ENCODE measurements at places on chromosomes 4 and X.

DNA sequence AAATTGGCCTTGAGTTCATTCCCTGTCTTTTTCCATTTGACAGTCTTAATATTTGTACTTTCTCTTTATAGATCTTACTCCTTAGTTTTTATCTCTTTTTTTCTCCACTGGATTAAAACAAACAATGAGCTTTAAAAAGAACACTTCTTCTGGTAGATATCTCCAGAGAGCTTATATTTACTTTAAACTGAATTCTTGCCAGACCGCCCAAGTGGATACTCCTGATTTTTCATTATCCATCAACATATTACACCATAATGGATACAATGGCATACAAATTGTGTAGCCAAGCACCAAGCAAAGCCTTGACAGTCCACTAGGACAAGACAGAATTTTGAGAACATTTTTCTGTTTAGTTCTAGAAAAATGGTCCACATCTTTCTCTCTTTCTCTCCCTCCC is 18.9 kb downstream of the TMSB4X start:
- no peak for DNase-seq

DNA sequence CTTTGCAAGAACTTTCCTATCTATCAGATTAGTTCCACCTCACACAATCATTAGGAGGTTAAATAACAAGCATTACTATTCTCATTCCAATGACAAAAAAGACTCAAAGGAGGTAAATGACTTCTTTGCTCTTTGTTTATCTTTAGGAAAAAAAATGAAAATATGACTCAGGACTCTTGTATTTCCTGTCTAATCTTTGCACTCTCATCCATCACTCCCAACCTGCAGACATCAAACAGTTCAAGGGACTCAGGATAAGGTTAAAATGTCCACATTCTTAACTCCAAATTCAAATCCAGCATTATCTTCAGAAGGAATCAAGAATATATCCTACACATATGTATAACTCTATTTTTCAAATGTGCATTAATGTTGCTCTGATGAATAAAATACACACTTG is 139.6 kb downstream of the UNC5C start:
- DNase-seq, result no peak

DNA sequence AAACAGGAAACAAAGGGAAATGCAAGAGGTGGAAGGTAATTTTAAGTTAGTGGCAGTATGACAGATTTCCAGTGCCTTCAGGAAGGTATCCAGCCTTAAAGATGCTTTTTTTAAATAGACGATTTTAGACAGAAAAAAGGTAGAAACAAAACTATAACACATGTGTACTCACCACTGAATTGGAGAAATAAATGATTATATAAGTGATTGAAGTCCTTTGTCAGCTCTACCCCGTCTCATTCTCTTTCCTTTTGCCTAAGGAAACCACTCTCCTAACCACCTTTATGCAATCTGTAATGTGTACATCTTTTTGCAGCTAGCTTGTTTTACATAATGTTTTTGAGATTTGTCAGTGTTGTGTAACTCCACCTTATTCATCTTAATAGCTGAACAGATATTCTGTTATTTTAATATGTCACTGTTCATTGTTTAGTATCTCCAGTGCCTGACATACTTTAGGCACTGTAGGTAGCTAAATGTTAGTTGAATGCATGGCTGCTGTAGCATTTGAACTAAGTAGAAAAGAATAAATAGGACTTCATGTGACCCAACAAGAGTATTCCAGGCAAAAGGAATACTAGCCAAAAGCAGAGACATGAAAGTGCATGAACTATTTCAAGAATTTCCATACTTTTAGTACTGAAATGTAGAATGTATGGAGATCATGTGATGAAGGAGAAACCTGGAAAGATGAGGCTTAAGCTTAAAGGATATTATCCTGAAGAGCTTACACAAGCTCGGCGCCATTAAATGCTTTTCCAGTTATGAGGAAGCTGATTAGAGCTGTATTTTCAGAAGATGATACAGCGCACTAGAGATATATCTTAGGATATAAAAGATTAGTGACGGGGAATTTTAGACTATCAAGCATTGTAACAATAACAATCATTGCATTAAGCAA is 865 bp downstream of the FAM200B start:
- no peak for DNase-seq

GRCh38 chr4:118826723-118827444 is 9.0 kb downstream of the SEC24D start:
- no peak for DNase-seq

DNA sequence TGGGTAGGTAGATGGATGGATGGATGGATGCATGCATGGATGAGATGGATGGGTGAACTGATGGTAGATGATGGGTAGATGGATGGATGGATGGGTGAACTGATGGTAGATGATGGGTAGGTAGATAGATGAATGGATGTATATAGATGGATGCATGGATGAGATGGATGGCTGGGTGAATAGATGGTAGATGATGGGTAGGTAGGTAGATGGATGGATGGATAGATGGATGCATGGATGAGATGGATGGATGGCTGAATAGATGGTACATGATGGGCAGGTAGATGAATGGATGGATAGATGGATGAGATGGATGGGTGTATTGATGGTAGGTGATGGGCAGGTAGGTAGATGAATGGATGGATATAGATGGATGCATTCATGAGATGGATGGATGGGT is 15.1 kb upstream of the SLC25A6 start:
- no peak for DNase-seq

GRCh38 chrX:73478961-73479360 is 32.1 kb downstream of the CDX4 start:
- DNase-seq, result no peak

GRCh38 chrX:115089419-115089818 is 72.0 kb upstream of the IL13RA2 start:
- DNase-seq, result no peak

DNA sequence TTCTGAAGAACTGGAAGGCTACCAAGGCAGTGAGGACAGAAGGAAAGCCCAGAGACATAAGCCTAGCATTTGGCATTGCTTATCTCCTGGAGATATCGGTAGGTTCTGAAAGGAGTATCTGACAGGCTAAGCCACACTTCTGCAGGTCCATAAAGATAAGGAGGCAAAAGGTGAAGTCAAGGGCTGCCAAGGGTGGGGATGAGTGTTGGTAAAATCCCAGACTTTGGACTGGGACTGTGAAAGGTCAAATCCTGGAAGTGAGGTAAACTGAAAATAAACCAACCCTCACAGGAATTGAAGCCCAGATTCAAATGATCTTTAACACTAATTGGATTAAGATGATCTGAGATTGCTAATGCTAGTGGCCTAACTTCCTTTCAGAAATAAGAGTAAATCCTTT is 27.4 kb downstream of the GK start:
- no peak for DNase-seq
